Glomerular endothelial cell (primary cell): ENCODE measurements at places on chromosomes 13 and 19. TPM values are rescaled to one million over a fixed set of nuclear protein-coding genes. Genes with fewer than 3 reads are reported as not detected.

ZNF610 gene
- 4.9 and 5.3 TPM in 2 replicates for total RNA-seq

TIMM44 gene
- 58.4 and 63.6 TPM in 2 replicates for total RNA-seq

CRLF1 gene
- 1.8 TPM in 1 of 2 replicates, not detected in the other for total RNA-seq

SHISA7 gene
- total RNA-seq = not detected in 2 replicates

STXBP2 gene
- 33.4 and 47.7 TPM in 2 replicates for total RNA-seq

ZNF471 gene
- total RNA-seq = 2.2 and 2.8 TPM in 2 replicates

TTC9B gene
- not detected in 2 replicates for total RNA-seq

BRSK1 gene
- 1.2 and 3.0 TPM in 2 replicates for total RNA-seq

PGLYRP2 gene
- 0.29 TPM in 1 of 2 replicates, not detected in the other for total RNA-seq

KLK12 gene
- total RNA-seq = not detected in 2 replicates

KL gene
- total RNA-seq = 0.15 and 0.41 TPM in 2 replicates

SPRED3 gene
- 8.5 and 9.4 TPM in 2 replicates for total RNA-seq

ANGPTL8 gene
- not detected in 2 replicates for total RNA-seq

CCDC124 gene
- 94.4 and 103 TPM in 2 replicates for total RNA-seq

GMIP gene
- total RNA-seq = 13.6 and 22.5 TPM in 2 replicates

C1QTNF9B gene
- total RNA-seq = not detected in 2 replicates

DKKL1 gene
- 0.19 and 1.6 TPM in 2 replicates for total RNA-seq

ZMYM5 gene
- total RNA-seq = 5.5 and 11.7 TPM in 2 replicates

POGLUT2 gene
- total RNA-seq = 20.6 and 22.1 TPM in 2 replicates

LGALS7B gene
- not detected in 2 replicates for total RNA-seq

PCSK4 gene
- total RNA-seq = 3.7 and 5.0 TPM in 2 replicates

CD79A gene
- 0.47 TPM in 1 of 2 replicates, not detected in the other for total RNA-seq

TMPRSS9 gene
- not detected in 2 replicates for total RNA-seq

PLEKHJ1 gene
- 68.1 and 69.8 TPM in 2 replicates for total RNA-seq

PRODH2 gene
- not detected in 2 replicates for total RNA-seq

CYSLTR2 gene
- 0.18 TPM in 1 of 2 replicates, not detected in the other for total RNA-seq
